ENCODE measurements at places on chromosomes 3 and 15.
A peak's percentile ranks its signal among the peaks of the same experiment; 100 is the strongest.

- peak overlapping the region; percentile 64 for H3K4me3 ChIP-seq
- no peaks in the 10 kb centered on the region for H3K27me3 ChIP-seq
- peak; percentile 36 for DNase-seq
- peaks cover 57% of the 10 kb centered on the region for H3K4me1 ChIP-seq
- peak overlapping the region; percentile 86 for H3K27ac ChIP-seq
These were observed 4.2 kb downstream of the HMCES start for GRCh38 chr3:129282727-129283327.

- no peak overlapping the region for H3K27ac ChIP-seq
- H3K36me3 ChIP-seq = peaks cover 56% of the 10 kb centered on the region
- no peak overlapping the region for H3K4me3 ChIP-seq
- peaks cover 42% of the 10 kb centered on the region for H3K4me1 ChIP-seq
- no peak for DNase-seq
These were observed 6.0 kb downstream of the TADA3 start for GRCh38 chr3:9786209-9786739.

DNA sequence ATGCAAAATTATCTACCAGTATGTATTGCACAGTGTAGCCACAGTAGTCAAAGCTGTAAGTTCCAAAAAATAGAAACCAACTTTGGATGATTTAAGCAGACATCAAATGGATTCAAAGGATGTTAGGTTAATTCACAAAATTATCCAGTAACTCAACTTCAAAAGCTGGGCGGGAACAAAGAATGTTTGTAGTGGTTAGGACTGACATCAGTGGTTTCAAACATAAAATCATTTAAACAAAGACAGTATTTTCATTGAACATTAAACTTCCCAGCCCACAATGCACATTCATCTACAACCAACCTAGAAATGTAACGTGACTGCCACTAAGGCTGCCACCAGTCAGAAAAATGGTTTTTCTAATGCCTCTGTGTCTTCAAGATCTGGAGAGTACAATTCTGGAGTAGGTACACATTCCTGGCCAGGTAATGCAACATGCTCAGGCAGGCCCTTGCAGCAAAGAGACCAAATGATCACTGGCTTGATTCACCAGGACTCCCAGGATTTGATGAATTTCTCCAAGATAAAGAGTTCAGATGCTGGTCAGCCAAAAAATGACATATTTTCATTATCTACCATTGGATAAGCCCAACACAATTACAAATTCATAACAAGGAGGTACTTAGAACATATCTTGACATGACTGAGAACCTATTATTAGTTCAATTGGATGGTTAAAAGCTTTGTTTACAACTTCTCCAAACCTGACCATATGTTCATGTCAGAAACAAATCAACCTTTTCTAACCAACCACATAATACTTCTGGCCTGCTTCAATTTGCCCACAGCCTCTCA lies 189.8 kb upstream of the CNTN4 start:
- no peaks in the 10 kb centered on the region for H3K27me3 ChIP-seq
- DNase-seq = no peak
- no peak overlapping the region for H3K27ac ChIP-seq
- no peak overlapping the region for H3K4me3 ChIP-seq
- no peaks in the 10 kb centered on the region for H3K36me3 ChIP-seq
- H3K4me1 ChIP-seq = no peaks in the 10 kb centered on the region

- peaks cover 39% of the 10 kb centered on the region for H3K4me1 ChIP-seq
- peaks cover 36% of the 10 kb centered on the region for H3K36me3 ChIP-seq
- DNase-seq = no peak
- H3K27me3 ChIP-seq = no peaks in the 10 kb centered on the region
- H3K27ac ChIP-seq = peak overlapping the region; percentile 99
These were observed 752 bp downstream of the CEP63 start for GRCh38 chr3:134486577-134487041.

- H3K27ac ChIP-seq = no peak overlapping the region
- H3K27me3 ChIP-seq = no peaks in the 10 kb centered on the region
- no peak overlapping the region for H3K4me3 ChIP-seq
- peaks cover 70% of the 10 kb centered on the region for H3K36me3 ChIP-seq
- H3K4me1 ChIP-seq = no peaks in the 10 kb centered on the region
These were observed 13.4 kb downstream of the NR2E3 start for GRCh38 chr15:71823801-71824200.
